ENCODE measurements at places on chromosomes 5 and 9. TPM values are rescaled to one million over a fixed set of nuclear protein-coding genes. Genes with fewer than 3 reads are reported as not detected.

PURA gene
- polyA plus RNA-seq = 0.98 TPM

DNAI1 gene
- 0.54 TPM for polyA plus RNA-seq

NDUFS4 gene
- 74.6 TPM for polyA plus RNA-seq

GPRIN1 gene
- polyA plus RNA-seq = 3.3 TPM

SPINK13 gene
- polyA plus RNA-seq = not detected
